ENCODE measurements at places on chromosomes 7 and 10.
A peak's percentile ranks its signal among the peaks of the same experiment; 100 is the strongest.

DNA sequence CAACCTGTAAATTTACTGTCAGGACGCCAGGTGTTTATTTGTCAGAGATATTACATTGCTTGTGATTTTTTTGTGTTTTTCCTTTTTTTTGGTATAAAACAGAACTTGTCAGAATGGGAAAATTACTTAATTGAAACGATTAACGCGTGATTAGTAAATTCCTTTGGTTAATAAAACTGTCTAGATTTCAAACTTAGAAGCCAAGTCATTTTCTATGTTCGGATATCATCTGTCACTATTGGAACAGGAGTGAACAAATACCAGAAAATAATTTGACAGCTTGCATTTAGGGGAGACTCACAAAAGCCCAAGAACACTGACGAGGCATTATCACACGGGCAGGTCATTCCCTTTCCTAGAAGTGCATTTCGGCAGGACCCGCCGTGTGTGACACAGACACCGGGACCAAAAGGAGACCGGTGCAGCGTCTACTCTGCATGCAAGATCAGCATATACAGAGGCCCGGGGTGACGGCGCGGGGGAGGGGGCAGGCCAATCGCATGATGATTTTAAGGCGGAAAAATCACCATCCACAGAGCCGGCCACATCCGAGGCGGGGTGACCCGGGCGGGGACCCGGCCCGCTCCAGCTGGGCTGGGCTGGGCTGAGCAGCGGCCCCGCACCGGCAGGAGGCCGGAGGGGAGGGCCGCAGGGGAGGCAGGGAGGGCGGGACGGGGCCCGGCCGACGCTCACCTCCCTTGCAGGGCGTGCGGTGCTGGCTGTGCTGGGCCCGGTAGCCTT is 841 bp downstream of the GLUD1 start:
- DNase-seq = peak; percentile 28

- no peak for DNase-seq
Observed at GRCh38 chr10:118694848-118695247, 59.9 kb downstream of the CACUL1 start.

- no peak for DNase-seq
Observed at GRCh38 chr7:122132341-122132740, 11.7 kb downstream of the AASS start.

DNA sequence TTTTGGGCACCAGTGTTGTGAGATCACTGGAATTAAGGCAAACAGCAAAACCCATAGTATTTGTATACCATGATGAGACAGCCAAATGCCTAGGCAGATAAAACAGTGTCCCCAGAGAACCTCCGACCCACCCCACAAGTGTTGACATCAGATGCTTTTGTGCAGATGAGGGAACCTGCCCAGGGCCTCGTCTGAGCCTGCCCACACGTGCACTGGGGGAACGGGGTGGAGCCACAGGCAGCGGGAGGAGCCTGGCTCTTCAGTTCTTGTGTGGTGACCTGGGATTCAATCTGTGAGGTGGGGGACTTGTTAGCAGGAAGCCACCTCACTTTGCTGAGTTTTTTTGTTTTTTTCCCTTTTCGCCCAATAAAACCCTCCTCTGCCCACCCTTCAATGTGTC is 33.4 kb upstream of the OPTN start:
- DNase-seq = no peak

DNA sequence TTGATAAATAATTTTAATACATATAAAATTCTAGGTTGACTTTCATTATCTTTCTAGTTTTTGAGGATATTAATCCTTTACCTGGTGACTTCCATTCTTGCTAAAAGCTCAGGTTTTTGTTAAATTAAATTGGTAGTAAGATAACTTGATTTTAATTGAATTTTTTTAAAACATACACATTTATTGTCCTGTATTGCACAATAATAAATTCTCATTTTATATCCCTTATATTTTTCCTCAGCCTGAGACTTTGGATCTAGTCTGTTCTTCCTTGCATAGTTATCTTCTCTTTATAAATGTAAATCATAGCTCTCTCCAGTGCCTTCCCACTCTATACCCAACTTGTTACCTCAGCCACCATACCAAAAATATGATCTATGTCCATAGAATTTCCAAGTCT is 212.9 kb upstream of the CNTNAP2 start:
- no peak for DNase-seq

GRCh38 chr7:72445075-72445474 is 32.9 kb upstream of the CALN1 start:
- DNase-seq = no peak

DNA sequence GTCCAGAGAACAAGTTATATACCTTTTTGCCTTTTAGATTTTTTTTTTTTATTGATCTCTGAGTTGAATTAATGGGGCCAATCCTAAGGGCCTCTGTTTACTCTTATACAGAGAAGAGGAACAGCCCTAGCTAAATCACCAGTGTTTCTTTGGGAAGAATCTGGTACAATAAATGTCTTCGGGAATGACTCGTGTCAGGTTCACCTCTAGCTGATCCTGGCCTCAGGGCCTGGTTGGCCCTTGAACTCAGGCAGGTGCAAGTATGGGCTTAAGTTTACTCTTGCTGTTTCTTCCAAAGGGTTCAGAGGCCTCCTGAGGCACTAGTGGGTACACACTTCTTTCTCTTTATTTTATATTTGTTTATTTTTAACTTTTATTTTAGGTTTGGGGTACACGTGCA is 71.0 kb downstream of the LRMDA start:
- no peak for DNase-seq

GRCh38 chr7:7970531-7971307 is 2.1 kb downstream of the GLCCI1 start:
- DNase-seq = no peak

DNA sequence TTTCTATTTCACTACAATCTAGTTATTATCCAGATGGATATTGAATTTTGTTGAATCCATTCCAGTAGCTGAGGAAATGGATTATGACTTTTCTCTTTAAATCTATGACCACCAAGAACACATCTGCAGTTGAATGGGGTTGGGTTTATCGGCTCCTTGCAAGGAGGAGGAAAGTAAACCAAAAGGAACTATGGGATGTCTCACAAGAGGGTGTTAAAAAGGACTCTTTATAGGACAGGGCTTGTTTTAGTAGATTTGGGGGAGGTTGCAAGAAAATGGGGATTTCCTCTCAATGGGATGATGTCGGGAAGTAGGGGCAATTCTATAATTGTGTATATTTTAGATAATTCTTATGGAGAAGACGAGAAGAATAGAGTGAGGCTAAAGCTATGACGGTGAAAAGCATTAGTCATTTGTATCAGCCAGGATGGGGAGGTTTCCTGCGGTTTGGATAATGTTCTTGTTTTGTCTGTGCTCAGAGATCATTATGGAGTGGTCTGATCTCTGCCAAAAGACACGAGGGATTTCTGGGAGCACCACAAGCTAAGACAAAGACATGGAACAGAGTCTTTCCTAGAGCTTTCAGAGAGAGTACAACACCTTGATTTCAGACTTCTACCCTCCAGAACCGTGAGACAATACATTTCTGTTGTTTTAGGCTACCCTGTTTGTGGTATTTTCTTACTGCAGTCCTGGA is 5.3 kb upstream of the LRRC61 start:
- DNase-seq = no peak
